IPS DF 19.7 (cell line): ENCODE measurements at places on chromosomes 7 and 10.

DNA sequence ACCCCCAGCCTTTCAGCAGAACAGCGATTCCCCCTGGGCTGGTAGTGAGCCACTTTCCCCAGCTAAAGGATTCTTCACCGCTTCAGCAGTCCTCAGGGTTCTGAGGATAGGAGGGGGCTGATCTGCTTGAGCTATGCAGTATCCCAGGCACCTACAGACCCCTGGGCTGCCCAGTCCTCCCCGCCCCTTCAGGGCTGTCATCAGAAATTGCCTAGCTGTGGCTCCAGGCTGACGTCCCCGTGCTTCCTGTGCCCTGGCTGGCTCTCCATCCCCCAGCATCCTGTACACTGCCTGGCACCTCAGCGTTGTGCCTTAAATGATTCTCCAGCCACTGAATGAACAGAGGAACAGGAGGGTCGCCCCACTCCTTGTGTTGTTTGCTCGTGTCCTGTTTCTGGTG, 38.4 kb upstream of the CDH23 start:
- DNase-seq, result no peak

DNA sequence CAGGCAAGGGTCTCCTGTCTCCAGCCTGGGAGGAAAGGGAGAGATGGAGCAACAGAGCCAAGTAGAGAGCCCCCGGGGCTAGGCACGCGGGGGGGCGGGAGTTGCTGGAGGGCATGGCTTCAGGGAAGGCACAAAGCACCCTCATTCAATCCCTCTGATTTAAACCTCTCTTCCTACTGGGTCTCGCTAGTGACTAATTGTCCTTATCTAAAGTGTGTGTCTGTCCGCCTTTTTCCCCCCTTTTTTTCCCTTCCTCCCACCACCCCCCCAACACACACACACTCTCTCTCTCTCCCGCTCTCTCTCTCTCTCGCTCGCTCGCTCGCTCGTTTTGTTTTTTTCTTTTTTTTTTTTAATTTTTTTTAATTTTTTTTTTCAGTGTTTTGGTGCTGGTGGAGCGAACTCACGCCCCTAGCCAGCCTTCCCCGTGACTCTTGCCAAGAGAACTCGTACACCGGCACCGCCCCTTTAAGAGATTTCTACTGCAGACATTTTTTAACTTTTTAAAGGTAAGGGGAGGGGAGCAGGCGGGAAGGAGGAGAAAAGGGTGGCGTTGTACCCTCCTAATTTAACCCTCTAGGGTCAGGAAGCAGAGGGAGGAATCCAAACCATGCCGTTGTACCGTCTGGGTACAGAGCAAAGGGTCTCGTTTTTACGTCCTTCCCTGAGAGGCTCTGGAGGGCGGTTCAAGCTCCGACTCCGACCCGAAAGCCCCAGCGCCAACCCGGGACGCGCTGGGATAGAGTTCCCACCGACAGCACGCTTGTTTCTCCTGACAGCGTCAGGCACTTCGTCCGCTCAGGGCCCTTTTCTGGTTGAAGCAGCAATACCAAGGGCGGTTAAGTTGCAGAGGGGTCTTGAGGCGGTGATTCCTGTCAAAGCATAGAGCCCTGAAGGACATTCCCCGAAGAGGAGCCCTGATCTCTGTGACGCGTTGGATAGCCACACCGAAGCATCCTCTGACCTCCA, at the start of gene HPSE2:
Gene HPSE2 (minus strand): TSS at position 195 of the 969 bp plus-strand sequence.
- DNase-seq, result no peak

DNA sequence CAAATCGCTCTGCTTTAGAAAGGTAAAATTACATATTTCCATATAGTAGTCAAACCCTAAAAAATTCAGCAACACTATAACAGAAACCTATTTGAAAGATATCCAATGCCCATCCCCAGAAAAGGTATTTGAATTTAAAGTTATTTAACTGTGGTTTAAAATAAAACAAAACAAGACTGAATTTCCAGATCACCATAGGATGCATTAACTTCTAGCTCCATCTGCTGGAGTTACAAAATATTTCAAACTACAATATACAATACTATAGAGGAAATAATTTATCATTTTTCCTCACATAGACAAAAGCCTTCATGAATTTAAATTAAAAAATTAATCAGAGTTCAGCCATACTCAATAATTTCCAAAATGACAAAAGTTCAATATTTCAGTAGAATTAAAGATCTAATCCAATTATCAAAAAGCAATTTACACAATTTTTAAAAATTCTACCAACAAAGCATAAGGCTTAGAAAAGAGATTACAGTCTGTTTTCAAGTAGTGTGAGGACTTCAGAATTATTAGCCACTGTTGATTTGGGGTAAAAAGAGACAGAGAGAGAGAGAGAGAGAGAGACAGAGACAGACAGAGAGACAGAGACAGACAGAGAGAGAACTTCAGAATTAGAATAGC, 75.9 kb downstream of the LMBR1 start:
- DNase-seq, result no peak

DNA sequence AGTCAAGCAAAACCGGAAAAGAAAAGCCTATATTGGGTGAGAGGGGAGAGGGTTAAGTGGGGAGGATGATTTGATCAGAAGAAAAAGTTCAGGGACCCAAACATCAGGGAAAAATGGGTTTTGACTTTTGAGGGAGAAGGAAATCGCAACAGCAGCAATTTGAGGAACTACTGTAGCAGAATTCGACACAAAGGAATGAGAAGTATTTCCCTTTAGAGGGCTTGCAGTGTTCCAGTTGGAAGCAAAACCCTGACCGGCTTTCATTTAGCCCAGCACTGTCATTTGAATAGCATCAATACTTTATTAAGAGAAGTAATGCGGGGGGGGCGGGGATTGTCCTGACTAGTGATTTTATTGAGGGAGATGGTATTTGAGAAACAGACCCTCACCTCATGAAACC, 37.2 kb upstream of the GATA3 start:
- no peak for DNase-seq

DNA sequence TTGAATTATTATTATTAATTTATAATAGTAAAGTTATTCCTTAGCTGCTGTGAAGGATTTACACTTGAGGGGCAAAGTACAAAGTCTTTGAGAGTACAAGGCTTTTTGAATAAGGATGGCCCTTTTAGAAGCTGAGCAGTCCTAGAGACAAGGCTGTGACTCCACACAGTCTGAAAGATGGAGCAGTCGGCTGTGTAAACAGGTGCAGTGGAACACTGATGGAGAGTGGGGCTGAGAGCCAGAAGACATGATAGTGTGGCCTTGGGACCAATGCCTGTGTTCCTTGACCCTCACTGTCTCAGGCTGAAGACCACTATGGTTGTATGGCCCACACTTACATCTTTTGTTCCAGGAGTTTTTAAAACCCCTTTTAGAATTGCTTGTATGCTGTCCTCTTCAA, 311.2 kb upstream of the PHF14 start:
- DNase-seq, result no peak

GRCh38 chr10:124523901-124524300, 62.3 kb downstream of the LHPP start:
- DNase-seq, result no peak
